ENCODE measurements at places on chromosomes 3 and 15.

- no peak for DNase-seq
Measured at GRCh38 chr3:178847190-178847589, 224.4 kb downstream of the ZMAT3 start.

GRCh38 chr15:70114221-70114620 lies 16.5 kb upstream of the TLE3 start:
- no peak for DNase-seq

DNA sequence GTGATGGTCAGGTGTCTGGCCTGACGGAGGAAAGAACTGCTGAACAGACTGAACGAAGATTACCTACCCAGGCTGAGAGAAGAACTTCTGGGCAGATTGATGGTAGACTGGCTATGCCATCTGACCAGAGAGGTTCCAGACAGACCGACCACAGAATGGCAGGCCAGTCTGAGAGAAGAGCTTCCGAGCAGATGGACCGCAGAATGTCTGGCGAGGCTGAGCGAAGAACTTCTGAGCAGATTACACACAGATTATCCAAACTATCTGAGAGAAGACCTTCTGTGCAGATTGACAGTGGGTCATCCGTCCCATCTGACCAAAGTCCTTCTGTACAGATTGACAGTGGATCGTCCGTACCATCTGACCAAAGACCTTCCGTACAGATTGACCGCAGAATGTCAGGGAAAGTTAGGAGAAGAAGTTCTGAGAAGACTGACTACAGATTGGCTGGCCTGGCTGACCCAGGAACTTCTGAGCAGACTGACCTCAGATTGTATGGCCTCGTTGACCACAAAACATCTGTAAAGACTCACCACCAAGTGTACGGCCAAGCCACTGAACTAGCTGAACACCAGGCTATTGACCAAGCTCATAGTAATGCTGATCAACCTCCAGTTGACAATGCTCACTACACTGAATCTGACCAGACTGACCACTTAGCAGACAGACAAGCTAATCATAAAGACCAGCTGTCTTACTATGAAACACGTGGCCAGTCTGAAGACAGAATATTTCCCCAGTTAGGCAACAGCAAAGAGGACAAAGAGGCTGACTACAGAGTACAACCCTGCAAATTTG lies 812 bp downstream of the TEX55 start:
- no peak for DNase-seq

- DNase-seq: no peak
Measured at GRCh38 chr15:55884223-55884622, 109.2 kb downstream of the NEDD4 start.

DNA sequence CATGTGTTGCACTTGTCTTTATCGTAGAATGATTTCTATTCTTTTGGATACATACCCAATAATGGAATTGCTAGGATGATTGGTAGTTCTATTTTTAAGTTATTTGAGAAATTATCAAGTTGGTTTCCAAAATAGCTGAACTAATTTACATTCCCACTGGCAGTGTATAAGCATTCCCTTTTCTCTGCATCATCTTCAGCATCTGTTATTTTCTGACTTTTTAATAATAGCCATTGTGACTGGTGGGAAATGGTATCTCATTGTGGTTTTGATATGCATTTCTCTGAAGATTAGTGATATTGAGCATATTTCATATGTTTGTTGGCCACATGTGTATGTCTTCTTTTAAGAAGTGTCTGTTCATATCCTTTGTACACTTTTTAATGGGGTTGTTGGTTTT lies 81.7 kb upstream of the NUDT16 start:
- no peak for DNase-seq

GRCh38 chr3:195900436-195901355 lies 7.7 kb downstream of the TNK2 start:
- DNase-seq: no peak

DNA sequence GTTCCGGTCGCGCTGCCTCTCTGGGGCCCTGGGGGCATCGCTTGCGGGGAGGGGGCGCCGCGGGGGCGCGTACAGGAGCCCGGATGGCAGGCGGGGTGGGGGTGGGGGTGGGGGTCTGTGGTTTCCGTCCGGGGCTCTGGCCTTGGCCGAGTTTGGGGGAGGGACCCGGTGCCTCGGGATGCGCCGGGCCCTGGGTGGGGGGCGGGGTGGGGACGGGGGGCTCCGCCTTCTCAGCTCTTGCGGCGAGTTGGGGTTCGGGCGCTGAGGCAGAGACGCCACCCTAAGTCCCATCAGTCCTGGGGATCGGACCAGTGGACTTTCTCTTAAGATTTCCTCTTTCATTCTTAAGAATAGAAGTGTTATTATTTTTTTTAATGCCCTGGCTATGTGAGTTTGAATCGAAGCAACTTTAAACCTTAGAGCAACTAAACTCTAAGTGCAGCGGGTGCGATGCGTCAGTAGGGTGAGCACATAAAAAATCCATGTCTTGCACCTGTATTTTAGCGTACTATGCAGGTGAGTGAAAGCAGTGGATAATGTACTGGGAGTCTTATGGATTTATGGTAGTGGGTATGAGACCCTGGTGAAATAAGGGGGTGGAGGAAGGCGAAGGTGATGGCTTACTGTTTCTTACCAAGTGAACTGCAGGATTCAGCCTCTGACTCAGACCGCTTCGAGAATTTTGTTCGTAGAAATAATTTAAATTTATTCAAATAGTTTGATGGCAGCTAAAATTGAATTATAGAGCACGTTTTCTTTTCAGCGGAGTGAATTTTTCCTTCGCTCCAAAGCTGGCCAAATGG lies 762 bp downstream of the CTNNB1 start:
- no peak for DNase-seq

DNA sequence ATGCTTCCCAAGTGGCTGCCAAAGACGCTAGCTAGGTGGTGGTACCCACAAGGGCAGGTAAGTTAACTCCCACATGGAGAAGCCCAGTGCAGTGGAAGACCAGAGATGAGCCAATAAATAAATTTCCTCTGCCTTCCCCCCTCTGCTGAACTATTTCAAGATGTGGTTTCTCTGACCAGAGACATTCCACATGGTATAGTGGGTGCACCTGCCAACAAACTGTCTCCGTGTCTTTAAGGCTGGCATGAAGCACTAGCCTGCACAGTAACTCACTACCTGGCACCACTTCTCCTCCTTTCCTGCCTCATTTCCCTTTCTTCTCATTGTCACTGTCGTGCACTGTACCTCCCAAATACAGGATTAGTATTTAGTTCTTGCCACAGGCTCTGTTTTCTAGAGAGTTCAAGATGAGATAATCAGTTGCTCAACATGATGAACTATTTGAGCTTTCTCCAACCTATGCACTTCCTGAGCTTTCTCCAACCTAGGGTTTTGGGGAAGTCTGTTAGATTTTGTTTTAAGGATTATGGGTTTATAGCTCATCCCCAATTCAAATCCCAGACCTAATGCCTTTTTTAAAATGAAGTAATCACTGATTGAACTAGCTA lies 8.4 kb upstream of the CRTAP start:
- no peak for DNase-seq

DNA sequence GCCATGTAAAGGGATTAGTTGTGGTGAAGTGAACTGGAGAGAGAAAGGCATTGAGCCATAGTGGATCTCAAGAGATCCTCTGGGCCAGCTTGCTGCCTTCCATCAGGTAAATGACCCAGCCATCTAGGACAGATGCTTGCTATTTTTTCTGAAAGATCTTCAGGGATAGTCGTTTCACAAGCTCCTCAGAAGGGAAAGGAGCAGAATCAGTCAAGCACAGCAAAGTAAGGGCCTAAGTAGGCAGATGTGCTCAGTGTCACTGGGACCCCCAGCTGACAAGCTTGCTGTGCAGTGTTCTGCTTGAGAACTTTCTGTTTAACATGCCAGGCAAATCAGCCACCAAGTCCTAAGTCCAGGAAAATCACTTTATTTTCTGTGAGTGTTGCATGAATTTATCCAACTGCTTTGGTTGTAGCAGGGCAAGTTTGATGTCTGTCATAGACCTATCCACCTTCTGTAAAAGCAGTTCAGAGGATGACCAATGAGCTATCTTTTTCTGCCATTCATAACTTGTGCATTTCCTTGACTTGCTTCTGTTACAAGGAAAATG lies 319.8 kb downstream of the IL5RA start:
- no peak for DNase-seq

- no peak for DNase-seq
Measured at GRCh38 chr15:66452420-66452819, 45.1 kb downstream of the SNAPC5 start.

DNA sequence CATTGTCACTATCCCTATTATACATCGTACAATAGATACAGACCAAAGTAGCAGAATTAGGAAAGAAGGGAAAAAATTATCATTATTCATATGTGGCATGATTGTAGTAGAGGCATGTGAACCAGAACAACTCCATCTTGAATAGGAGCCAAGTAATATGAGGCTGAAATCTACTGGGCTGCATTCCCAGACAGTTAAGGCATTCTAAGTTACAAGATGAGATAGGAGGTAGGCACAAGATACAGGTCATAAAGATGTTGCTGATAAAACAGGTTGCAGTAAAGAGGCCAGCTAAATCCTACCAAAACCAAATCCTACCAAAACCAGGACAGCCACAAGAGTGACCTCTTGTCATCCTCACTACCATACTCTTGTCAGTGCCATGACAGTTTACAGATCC lies 1035.4 kb upstream of the SEMA6D start:
- no peak for DNase-seq

DNA sequence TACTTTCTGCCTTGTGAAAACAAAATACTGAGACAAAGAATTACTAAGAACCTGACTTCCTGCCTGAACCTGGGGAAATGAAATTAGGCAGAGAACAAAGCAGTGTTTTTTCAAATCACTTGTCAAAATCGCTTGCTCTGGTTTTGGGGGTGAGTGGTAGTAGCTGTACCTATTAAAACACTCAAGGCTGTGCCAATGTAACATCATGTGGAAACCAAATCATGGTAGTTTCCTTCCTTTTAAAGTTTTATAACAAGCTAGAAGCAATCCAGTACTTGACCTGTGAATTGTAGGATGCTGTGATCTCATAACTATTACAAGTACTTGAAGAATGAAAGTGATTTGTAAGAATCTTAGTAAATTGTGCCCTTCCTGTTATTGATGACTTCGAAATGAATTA lies 6.7 kb downstream of the CMTM8 start:
- DNase-seq: no peak

DNA sequence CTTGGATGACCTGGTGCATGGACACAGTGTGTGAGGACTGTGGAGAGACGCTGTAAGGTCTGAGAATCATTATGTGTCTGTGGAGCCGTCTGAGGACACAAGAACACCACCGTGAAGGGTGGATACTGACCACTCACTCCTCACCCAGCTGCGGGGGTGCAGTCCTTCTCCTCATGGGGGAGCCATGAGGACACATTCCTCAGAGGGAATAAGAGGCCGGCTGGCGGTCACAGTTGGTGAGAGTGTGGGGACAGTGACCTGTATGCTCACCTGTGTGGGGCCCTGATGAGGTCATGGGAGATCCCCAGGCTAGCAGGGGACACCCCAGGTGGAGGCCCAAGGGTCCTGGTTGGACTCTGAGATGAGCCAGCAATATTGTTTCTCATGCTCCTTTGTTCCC lies 2.5 kb upstream of the TRPM1 start:
- DNase-seq: no peak

GRCh38 chr3:85148036-85148435 lies 189.2 kb downstream of the CADM2 start:
- no peak for DNase-seq

GRCh38 chr15:58487041-58487723 lies 55.4 kb downstream of the LIPC start:
- DNase-seq: no peak

GRCh38 chr15:27871902-27872260 lies 227.2 kb downstream of the OCA2 start:
- no peak for DNase-seq

DNA sequence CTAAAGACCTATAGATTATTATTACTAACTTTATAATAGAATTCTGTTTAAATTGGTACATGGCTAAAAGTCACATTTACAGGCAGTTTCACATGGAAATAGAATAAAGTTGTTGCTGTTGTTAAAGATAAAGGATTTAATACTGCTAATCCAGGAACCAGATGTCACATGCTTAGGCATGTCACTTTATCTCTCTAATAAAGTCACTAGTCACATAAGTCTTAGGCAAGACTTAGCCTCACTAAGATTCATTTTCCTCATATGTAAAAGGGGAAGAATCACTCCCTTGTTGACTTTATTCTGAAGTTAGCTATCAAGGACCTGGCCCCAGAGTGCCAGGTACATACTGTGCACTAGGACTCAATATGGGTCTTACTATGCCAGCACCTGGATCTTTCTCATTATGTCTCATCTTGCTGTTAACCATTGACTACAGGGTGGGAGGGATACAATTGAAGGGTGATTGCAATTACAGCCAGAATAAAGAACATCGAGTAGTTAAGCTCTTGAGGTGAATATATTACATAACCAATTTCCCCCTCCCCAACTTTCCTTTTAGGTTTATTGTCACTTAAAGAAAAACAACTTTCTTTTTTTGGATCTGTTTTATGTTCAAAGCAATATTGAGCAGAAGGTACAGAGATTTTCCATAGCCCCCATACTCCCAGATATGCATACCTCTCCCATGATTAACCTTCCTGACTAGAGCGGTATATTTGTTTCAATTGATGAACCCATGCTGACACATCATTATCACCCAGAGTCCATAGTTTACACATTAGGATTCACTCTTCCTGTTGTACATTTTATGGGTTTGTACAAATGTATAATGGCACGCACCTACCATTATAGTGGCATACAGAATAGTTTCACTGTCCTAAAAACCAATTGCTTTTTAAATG lies 36.6 kb downstream of the LNP1 start:
- no peak for DNase-seq

DNA sequence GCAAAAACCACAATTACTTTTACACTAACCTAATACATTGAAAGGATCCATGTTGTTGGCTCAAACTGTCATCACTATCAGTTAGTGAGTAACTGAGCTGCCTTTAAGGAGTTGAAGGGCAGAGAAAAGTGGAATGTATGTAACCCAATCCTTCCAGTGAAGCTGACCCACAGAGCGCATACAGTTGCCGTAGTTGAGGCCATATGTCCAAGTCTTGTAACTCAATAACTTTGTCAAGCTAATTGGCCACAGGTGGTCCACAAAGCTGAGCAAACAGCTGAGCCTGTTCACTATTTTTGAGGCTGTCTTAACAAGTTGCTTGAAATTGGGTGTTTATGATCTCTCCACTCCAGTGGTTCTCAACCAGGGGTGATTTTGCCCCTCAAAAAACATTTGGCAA lies 169.0 kb upstream of the SLC24A5 start:
- DNase-seq: no peak

- DNase-seq: no peak
Measured at GRCh38 chr3:48686538-48687219, 964 bp upstream of the NCKIPSD start.

- no peak for DNase-seq
Measured at GRCh38 chr3:72290859-72291638, 506.1 kb upstream of the PROK2 start.

DNA sequence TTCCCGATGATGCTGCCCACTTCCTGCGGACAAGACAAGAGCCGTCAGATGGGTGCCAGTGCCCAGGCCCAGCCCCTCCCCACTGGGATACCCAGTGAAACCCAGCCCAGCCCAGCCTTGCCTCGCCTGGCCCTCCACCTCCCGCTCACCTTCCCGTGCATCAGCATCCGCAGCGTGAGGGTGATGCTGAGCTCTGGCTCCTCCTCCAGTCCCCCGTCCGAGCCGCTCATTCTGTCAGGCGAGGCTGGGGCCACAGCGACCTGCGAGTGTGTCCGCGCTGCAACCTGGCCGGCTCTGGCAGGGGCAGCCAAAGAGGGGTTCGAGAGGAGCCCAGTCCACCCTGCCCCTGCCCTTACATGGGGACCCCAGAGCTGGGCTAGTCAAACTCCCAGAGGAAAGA lies 5.8 kb downstream of the GPR62 start:
- DNase-seq: no peak

- no peak for DNase-seq
Measured at GRCh38 chr3:113507501-113508067, 7.4 kb downstream of the SPICE1 start.

GRCh38 chr15:38670128-38671005 lies 105.8 kb upstream of the RASGRP1 start:
- DNase-seq: no peak

Data from NCI-H1930 (cell line).